ENCODE measurements at places on chromosomes 2 and 18. TPM values are rescaled to one million over a fixed set of nuclear protein-coding genes. Genes with fewer than 3 reads are reported as not detected.
A peak's percentile ranks its signal among the peaks of the same experiment; 100 is the strongest.

DNA sequence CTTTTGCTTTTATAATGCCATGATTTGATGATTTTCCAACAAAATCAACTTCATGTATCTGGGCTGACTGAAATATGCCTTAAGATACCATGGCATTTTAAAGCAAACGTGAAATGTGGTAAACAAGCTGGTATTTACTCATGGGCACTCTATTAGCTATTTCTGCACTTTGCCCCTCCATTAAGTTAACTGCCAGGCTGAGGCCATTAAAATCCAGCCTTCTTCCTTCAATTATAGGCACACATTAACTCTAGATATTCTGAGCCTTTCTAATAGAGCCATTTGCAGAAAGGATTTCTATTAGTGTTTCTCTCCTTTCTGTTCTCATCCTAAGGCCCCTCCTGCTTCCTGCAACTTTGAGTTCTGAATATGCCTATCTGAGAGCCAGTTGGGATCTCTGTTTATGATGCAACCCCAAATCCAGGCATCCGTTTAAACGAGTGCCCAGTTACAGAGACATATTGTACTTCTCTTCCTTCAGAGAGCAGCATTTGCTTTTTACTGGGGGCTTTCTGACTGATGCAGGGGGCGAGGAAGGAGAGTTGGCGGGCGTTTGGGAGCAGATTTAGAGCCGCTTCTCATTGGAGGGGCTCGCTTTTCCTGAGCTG is 1.6 kb upstream of the KCNJ3 start:
- no peak for DNase-seq

DNA sequence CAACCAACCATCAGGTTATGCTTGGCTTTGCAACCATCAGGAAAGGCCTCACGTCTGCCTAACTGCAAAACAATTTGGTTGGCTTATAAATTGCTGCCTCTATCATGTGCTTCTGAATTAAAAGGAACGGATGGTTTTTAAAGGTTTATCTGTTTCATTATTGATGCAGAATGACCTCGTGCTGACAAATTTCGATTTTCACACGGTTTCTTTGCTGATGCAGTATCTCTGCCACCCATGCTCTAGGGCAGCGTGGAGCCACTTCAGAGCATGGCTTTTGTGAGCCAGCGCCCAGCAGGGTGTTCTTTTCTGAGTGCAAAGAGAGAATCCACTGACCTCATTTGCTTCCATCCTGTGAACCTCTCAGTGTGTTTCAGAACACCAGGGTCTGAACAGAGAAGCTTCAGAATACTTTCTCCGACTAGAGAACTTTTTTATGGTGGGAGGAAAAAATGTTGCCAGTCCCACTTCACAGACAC is 143.1 kb upstream of the L3MBTL4 start:
- DNase-seq: no peak

- DNase-seq: no peak
These were observed 290.8 kb downstream of the ALPK2 start for GRCh38 chr18:58338141-58338540.

GRCh38 chr18:44729631-44730101 is 49.0 kb downstream of the SETBP1 start:
- DNase-seq: no peak

- DNase-seq: no peak
These were observed 5.4 kb downstream of the NBAS start for GRCh38 chr2:15555760-15556193.

DNA sequence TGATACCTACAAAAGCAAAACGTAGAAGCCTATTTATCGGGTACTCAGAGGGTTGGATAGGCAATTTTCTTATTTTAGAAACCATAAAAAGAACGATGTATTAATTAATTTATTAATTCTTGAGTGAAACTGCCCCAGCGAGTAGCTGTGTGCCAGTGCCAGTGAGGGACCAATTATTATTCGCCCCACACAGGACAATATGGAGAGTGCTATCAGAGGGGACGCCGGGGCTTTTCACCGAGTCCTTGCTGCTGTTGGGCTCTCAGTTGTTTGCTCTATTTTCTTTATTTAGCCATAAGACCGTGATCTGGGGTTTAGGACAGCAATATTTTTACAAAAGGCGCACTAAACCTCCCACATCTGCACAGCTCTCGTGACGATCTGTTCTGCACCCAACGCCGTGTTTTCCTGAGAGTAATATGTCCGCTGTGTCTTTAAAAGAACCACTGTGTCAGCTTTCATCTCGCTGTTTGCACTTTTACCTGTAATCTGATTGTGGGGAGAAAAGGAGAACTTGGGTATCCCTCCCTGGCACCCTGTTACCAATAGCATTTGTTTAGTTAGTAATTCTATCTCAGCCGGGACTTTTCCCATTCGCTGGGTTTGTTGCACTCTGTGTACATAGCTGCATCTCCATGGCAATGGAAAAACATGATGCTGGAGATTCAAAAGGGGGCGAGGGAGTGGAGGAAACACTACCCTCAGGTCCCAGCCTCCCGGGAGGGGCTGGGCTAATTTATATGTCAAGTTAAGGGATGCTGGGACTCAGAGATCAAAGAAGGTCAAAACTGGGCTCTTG is 30.1 kb upstream of the ZNF516 start:
- no peak for DNase-seq

GRCh38 chr18:11322716-11323115 is 173.3 kb upstream of the PIEZO2 start:
- no peak for DNase-seq

- no peak for DNase-seq
These were observed 322.3 kb downstream of the FSIP2 start for GRCh38 chr2:186060744-186061440.

DNA sequence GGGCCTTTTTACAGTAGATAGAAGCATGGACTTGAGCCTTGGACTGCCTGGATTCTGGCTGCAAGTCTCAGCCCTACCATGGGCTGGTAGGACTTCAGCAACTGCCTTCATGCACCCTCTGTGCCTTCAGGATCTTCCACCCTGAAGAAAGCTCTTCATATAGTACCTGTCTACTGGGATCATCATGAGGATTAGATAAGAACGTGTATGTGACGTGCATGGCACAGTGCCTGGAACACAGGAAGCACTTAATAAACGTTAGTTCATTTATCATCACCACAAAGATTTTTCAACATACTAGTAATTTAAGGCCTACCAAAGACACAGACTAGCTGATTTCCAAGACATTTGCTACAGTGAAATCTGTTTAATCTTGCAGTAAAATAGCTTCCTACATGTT is 53.2 kb upstream of the ITM2C start:
- no peak for DNase-seq

GRCh38 chr2:206641226-206641625 is 1.1 kb upstream of the FAM237A start:
- DNase-seq: no peak

DNA sequence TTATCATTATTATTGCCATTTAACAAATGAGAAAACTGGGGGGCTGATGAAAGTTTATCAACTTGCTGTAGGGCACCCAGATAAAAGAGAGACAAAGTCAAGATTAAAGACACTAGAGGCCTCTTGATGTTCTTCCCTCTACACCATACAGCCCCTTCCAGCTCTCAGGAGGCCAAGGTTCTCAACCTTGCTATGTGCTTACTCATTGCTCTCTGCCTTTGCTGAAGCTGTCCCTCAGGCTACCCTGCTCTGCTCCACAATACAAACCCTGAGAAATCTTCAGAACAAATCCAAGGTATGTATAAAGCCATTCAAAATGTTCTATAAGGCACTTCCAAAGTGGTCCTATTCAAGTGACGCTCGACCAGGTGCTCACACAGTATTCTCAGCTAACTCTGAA is 329.9 kb upstream of the TNP1 start:
- no peak for DNase-seq

GRCh38 chr2:62504657-62505056 is 1.3 kb downstream of the TMEM17 start:
- DNase-seq: no peak

DNA sequence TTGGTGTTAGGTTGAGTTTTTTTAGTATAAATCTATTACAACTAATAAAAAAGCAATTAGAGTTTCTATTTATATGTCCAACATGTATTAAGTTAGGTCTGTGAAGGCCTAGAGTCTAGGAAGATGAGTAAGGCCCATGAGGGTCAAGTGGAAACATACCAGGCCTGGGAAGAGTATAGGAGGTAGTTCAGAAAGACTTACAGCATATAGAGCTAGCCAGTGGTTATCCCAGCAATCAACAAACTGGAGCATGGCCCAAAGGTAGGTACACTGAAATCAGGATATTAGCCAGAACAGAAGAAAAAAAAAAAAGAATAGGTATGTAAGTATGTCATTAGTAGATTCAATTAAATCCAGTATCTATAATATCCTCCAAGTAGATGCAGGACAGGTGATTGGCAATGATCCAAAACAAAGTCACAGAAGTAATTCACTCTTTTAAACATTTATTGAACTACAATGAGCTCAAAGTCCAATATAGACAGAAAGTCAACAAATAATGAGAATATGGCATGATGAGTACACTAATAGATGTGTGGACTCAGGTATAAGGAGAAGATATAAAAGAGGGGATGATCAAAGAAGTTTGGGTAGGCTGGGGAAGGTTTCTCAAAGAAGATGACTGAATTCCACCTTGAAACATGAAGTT is 70.3 kb downstream of the IKZF2 start:
- no peak for DNase-seq

DNA sequence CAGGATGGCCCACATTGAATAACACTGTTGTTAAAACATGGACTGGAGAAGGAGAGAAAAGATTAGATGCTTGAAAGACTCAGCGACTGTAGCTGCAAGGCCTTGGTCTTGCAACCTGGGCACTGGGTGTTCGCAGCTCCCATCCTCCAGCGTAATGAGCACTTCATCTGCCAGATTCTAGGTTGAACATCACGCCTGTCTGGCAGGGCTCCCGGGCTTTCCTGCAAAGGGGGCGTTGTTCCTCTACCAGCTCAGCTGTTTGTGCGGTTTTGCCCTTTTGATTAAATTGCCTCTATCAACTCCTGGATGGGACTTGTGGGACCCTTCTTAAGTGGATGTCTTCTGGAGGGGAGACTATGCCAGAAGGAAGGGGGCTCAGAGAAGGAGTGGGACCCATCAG is 215.4 kb downstream of the KLHL29 start:
- DNase-seq: peak; percentile 83

- DNase-seq: no peak
These were observed 157.9 kb downstream of the ARL4C start for GRCh38 chr2:234339011-234339410.

DNA sequence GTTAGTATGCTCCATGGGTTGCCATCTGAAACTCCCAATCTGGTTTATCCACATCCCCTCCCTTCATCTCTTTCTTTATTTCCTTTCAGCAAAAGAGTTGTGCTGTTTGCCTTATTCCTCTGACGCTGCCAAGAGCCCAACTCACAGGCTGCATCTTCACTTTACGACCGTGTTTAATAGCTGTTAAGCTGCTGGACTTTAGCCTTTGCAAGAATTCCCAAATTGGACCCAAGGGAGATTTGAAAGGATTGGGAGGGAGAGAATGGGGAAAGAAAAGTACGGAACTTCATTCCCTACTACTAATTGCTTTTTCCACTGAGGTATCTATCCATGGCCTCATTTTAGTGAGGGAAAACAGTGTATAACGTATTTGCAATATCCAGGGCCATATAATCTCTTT is 263.4 kb upstream of the MEIS1 start:
- no peak for DNase-seq

GRCh38 chr2:119553687-119554344 is 9.6 kb downstream of the CFAP221 start:
- no peak for DNase-seq

- DNase-seq: peak; percentile 72
These were observed 346.6 kb downstream of the CBLN2 start for GRCh38 chr18:72197591-72197990.

GRCh38 chr18:36349552-36349951 is 52.0 kb downstream of the FHOD3 start:
- DNase-seq: no peak

GRCh38 chr2:34121076-34121475 is 522.0 kb upstream of the FAM98A start:
- DNase-seq: no peak

DNA sequence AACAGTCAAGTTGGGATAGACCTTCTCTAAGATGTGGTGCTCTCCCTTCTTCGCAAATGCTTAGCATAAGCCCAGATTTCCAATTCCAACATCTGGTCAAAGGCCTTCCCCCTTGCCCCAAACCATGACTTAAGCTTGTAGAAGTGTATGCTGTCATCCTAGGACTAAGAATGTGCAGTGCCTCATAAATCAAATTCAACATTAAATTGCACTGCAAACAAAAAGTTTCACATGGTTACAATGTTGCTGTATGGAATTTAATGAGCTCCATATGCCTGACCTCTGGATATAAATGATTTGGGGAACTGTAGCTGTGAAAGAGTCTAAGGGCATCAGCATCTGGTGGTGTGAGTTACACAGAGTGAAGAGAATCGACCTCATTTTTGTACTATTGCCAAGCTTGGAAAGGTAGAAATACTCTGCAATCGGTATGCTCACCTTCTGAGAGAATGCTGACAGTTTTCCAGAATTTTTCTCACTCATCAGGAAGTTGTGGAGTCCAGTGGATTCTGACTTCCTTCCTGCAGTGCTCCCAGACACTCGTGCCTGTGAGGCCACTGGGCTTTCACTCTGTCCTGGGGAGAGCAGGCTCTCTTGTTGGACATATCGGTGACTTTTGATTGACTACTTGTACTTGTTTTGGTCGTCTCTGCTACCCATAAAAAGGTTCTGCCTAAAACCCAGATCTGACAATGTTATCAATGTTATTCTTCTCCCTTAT is 40.6 kb downstream of the FASTKD2 start:
- DNase-seq: no peak

- no peak for DNase-seq
These were observed 16.8 kb upstream of the ALPI start for GRCh38 chr2:232438951-232439757.

DNA sequence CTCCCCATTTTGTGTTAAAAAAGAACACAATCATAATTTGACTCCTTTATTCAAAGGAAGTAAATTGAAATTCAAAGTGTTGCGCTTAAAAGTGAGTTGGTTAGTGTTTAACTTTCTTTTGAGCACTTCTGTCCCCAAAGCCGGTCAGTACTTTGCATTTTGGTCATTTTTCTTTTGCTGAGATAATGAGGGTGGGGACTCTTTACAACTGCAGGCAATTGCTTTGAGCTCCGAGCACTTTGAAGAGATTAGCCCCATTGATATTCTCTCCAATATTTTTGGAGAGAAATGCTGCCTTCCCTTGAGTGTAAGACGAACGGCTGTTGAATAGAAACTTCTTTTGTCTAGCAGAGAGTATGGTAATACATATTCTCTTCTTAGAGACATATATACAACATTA is 241.6 kb upstream of the VWC2L start:
- DNase-seq: no peak

The CARF gene
- 23.5 TPM for total RNA-seq

The VAMP5 gene
- 97.5 TPM for total RNA-seq

The PTH2R gene
- not detected for total RNA-seq

The DQX1 gene
- total RNA-seq: not detected

The OLA1 gene
- total RNA-seq: 55.9 TPM

The NEU2 gene
- total RNA-seq: not detected

The LYPD6B gene
- total RNA-seq: not detected

The DSG3 gene
- total RNA-seq: not detected

The CHPF gene
- 21.3 TPM for total RNA-seq

The RPL31 gene
- 1,183 TPM for total RNA-seq

The IGFBP5 gene
- 526 TPM for total RNA-seq

The UGT1A6 gene
- total RNA-seq: not detected

The RAX gene
- not detected for total RNA-seq

The ZNF24 gene
- total RNA-seq: 49.4 TPM

Data from sigmoid colon (tissue), 7 donors.